ENCODE measurements at places on chromosomes 1 and 21.
A peak's percentile ranks its signal among the peaks of the same experiment; 100 is the strongest.

- no peak for DNase-seq
Measured at GRCh38 chr21:46128106-46128932, 27.1 kb downstream of the FTCD start.

DNA sequence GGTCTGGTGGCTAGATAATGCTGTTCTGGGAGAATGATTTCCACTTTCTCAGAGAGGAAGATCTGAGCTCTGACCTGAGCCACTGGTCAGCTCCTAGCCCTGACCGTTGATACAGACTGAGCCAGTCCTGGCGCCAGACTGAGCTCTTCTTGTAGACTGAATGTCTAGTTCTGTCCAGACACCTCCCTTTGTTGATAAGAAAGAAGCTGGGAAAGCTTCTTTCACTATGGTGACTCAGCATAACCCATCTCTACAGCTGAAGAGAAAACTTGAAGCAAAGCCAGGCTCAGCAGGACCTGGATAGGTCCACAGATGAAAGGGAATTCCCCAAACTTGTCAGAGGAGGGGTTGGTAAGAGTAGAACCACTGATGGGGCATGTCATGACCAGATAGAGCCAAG lies 9.9 kb upstream of the TRABD2B start:
- DNase-seq: no peak

GRCh38 chr1:207077470-207078377 lies 10.9 kb upstream of the C4BPB start:
- peak; percentile 58 for DNase-seq

GRCh38 chr1:2258996-2259395 lies 30.9 kb downstream of the SKI start:
- peak; percentile 62 for DNase-seq

DNA sequence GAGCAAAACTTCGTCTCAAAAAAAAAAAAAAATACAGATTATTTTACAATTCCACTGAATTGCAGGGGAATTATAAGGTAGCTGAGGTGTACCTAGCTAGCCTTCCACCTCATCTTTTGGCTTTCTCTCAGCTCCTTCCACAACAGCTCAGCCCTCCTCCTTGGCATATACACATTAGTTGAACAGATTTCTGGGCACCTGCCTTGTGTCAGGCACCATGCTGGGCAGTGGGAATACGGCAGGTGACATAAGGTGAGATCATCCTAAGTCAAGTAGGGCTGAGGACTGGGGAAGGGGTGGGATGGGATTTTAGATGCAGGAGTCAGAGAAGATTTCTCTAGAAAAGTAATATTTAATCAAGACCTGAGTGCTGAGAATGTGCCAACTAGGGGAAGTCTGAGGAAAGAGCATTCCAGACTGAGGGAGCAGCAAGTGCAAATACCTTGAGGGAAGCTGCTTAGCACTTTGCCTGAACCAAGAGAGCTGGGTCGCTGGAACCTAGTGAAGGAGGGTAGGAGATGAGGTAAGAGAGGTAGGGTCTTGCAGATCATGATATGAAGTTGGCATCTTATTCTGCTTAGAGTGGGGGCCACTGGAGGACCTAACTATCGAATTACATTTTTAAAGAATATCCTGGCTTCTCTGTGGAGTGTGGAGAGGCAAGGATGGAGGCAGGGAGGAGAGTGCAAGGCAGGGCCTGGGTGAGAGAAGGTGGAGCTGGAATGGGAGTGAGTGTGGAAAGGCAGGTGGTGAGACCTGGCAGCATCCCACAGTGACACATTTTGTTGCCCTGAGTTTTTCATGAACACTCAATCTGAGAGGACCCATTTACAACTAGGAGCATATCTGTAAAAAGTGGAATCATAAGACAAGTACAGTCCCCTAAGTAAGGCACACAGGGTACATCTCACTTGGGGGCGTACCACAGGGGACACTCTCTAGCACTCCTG lies 28.2 kb downstream of the LAMC2 start:
- no peak for DNase-seq

DNA sequence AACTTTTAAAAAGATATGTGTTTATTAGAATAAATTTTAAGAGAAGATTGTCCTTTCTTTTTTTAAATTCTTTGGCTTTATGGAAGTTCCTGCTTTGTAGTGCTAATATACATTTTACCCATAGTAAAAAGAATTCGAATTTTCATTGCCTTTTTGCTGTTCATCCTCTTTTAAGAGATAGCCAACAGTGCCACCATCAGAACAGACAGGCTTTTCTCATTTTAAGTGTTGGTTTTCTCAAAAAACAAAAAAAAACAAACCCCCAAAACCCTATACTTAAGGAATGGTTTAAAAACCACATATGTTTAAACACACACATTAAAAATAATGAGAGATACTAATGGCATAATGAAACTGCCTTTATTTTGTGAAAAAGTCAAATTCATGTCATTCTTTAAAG lies 118.8 kb downstream of the NEK7 start:
- no peak for DNase-seq

Measured in activated T-cell treated with anti-CD3 and anti-CD28 coated beads for 4 hours (primary cell).